Regular cardiac myocyte (primary cell): ENCODE measurements at places on chromosomes 2 and 18. TPM values are rescaled to one million over a fixed set of nuclear protein-coding genes. Genes with fewer than 3 reads are reported as not detected.

Gene CRYBA2
- not detected in 2 replicates for total RNA-seq

Gene OR6B2
- total RNA-seq: not detected in 2 replicates

Gene AAK1
- 19.4 and 21.1 TPM in 2 replicates for total RNA-seq

Gene LYG2
- not detected in 2 replicates for total RNA-seq

Gene PRSS56
- total RNA-seq: not detected in 2 replicates

Gene MAPK4
- not detected in 2 replicates for total RNA-seq

Gene MRO
- total RNA-seq: under 0.01 TPM in 2 replicates

Gene CRYGD
- not detected in 2 replicates for total RNA-seq

Gene PLGLB2
- total RNA-seq: 0.38 and 2.3 TPM in 2 replicates

Gene LOXL3
- total RNA-seq: 147 and 384 TPM in 2 replicates

Gene MDH1B
- 0.38 and 0.56 TPM in 2 replicates for total RNA-seq

Gene EFHD1
- 1.9 and 2.0 TPM in 2 replicates for total RNA-seq

Gene DLX2
- total RNA-seq: 0.96 TPM in 1 of 2 replicates, not detected in the other

Gene SERPINB4
- not detected in 2 replicates for total RNA-seq

Gene LRRC30
- total RNA-seq: not detected in 2 replicates

Gene CDC42EP3
- total RNA-seq: 39.5 and 70.2 TPM in 2 replicates

Gene SCN7A
- under 0.01 and 0.19 TPM in 2 replicates for total RNA-seq

Gene CMPK2
- 0.38 and 0.56 TPM in 2 replicates for total RNA-seq

Gene NT5DC4
- total RNA-seq: not detected in 2 replicates

Gene PLEKHM3
- total RNA-seq: 11.5 and 31.6 TPM in 2 replicates

Gene RAB27B
- total RNA-seq: 5.9 and 16.9 TPM in 2 replicates

Gene EDAR
- total RNA-seq: not detected in 2 replicates

Gene RNF125
- total RNA-seq: under 0.01 and 0.28 TPM in 2 replicates

Gene NTSR2
- total RNA-seq: not detected in 2 replicates

Gene XIRP2
- total RNA-seq: under 0.01 TPM in 1 of 2 replicates, not detected in the other

Gene NAT8
- not detected in 2 replicates for total RNA-seq

Gene DYNAP
- not detected in 2 replicates for total RNA-seq

Gene IL36A
- not detected in 2 replicates for total RNA-seq

Gene TXNDC2
- total RNA-seq: not detected in 2 replicates

Gene AKAIN1
- 0.56 TPM in 1 of 2 replicates, not detected in the other for total RNA-seq

Gene SLC16A14
- total RNA-seq: 0.58 and 2.3 TPM in 2 replicates

Gene WNT6
- total RNA-seq: not detected in 2 replicates

Gene CPO
- total RNA-seq: under 0.01 TPM in 1 of 2 replicates, not detected in the other

Gene ABCB11
- total RNA-seq: not detected in 2 replicates

Gene ASXL3
- 0.19 and 1.1 TPM in 2 replicates for total RNA-seq

Gene PREB
- 44.5 and 53.3 TPM in 2 replicates for total RNA-seq

Gene SPATA3
- not detected in 2 replicates for total RNA-seq

Gene ELOA2
- total RNA-seq: not detected in 2 replicates

Gene EGR4
- total RNA-seq: not detected in 2 replicates

Gene NOTO
- total RNA-seq: not detected in 2 replicates

Gene EMILIN1
- 137 and 184 TPM in 2 replicates for total RNA-seq

Gene RAX
- total RNA-seq: not detected in 2 replicates

Gene HRH4
- total RNA-seq: under 0.01 and 0.28 TPM in 2 replicates

Gene VWC2L
- not detected in 2 replicates for total RNA-seq

Gene C2orf78
- total RNA-seq: not detected in 2 replicates

Gene NYAP2
- not detected in 2 replicates for total RNA-seq

Gene TRIM54
- total RNA-seq: under 0.01 TPM in 1 of 2 replicates, not detected in the other

Gene DNPEP
- total RNA-seq: 50.0 and 61.2 TPM in 2 replicates

Gene SALL3
- under 0.01 and 0.19 TPM in 2 replicates for total RNA-seq

Gene C2orf80
- not detected in 2 replicates for total RNA-seq

Gene PLA2R1
- 4.2 and 17.2 TPM in 2 replicates for total RNA-seq
